ENCODE measurements at places on chromosomes 4 and X.

GRCh38 chr4:76251441-76252270 lies at the start of gene FAM47E:
FAM47E (plus strand) TSS chr4:76251721; CDS start chr4:76251747, 26 bp downstream.
- peak; percentile 18 for DNase-seq

DNA sequence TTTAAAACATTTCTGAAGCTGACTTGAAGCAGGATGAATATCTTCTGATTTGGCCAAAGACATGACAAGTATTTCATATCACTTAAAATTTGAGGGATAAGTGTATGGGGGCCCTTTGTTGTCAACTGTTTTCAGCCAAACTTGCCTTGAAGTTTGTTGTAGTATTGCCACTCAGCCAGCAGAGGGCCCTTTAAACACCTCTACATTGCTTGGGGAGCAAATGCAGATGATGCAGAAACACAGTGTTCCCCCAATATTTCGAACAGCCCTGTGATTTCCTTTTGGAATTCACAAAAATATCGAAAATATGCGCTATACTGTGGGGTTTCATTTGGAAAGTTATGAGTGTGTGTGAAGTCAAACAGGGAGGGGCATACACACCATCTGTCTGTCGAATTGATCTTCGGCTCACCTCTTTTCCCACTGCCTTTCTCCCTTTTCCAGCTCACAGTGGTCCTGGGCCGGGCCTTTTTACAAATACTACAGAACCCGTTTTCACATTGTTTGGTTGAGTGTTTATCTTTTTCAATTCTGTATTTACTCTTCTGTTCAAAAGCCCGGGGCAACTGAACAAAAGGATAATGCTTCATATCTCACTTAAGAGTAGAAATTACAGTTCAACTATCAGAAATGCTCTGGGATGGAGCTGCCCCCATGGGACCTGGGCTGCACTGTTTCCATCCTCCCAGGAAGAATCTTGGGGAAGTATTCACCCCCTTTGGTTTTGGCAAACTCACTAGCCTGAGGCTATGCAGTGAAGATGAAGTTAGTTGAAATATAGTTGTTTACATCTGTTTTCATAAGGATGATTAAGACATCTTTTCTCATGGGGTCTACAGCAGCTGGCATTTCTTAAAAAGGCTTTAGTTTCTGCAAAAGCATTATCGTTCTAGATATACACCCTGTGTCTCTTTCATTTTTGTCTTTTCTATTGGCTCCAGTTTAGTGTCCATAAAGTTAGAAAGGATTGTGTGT lies 137.6 kb downstream of the EGF start:
- DNase-seq, result peak; percentile 44

DNA sequence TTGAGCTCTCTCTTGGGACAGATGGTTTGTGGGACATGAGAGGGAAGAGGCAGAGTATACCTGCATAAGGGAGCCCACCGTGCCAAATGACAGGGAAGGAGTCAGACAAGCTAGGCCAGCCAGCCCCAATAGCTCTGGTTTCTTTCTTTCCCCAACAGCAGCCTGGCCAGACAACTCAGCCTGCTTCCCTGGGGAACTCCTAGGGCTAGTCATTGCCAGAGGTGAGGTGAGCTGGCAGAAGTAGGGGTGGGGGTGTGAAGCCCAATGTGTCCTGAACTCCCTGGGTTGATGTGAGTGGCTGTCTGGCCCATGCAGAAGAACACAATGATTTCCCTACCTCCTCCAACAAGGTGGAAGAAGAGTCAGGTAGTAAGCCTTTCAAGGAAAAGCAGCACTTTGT lies 135.5 kb downstream of the AMMECR1 start:
- DNase-seq, result no peak

- DNase-seq, result no peak
Observed at GRCh38 chrX:123223409-123223808, 39.3 kb downstream of the GRIA3 start.

DNA sequence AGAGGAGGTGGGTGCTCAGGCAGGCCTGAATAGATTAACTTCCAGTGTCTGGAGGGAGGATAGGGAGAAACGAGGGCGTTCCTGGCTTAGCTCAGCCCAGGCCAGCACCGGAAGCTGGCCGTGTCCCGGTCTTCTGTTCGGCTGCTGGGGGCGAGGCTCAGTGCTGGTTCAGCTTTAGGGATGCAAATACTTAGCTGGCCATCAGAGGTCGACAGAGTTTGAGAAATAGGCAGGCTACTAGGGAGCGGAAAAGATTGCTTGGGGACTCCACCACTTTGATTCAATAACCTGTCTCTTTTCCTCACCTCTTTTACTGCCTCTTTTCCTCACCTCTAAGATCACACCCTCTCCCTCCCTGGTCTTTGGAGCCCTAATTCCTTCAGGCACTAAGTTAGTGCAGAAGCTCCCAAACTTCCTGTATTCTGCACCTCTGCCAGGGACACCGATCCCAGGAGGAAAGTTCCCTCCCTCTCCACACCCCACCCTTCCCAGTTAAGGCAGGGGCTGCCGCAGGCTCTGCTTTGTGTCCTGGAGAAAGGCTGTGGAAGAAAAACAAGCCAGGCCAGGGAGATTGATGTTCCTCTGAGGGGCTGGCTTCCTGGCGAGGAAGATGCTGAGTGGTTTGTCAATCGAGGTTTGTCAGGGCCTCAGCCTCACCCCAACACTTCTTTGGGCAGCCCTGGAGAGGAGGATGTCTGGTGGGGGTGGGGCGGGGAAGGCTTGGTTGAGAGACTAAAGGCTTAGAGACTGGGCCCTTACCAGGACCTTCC lies 6.0 kb upstream of the EFNB1 start:
- DNase-seq, result no peak
